ENCODE measurements at places on chromosomes 2 and 18. TPM values are rescaled to one million over a fixed set of nuclear protein-coding genes. Genes with fewer than 3 reads are reported as not detected.

GRCh38 chr18:45806226-45806625, 19.2 kb upstream of the SIGLEC15 start:
- no peak for DNase-seq

DNA sequence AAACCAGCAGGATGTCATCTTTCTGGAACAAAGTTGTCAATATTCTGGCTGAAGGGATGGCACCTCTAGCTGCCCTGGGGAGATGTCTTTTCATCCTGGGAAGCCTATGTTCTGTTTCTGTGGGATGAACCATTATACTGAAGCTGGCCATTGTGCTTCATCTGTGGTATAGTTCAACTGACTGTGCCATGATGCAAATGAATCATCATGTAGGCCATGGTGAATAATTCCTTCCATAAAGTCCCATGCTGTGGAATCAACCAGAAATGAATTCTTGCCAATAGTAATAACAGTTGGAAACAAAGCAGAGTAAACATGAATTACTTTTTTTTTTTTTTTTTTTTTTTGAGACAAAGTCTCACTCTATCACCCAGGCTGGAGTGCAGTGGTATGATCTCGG, 64.1 kb upstream of the CNGA3 start:
- DNase-seq: no peak

GRCh38 chr2:120429586-120430500, 83.9 kb downstream of the INHBB start:
- no peak for DNase-seq

GRCh38 chr2:202847693-202848524, 23.7 kb downstream of the ICA1L start:
- DNase-seq: no peak

- no peak for DNase-seq
Measured at GRCh38 chr2:228056293-228057097, 125.0 kb downstream of the SPHKAP start.

- DNase-seq: no peak
Measured at GRCh38 chr2:120287183-120288015, 34.7 kb downstream of the RALB start.

GRCh38 chr2:37637190-37637860, 34.1 kb downstream of the CDC42EP3 start:
- DNase-seq: no peak

GRCh38 chr2:98458667-98459380, 14.2 kb downstream of the INPP4A start:
- DNase-seq: no peak

- DNase-seq: no peak
Measured at GRCh38 chr18:49342690-49343089, 117.8 kb downstream of the DYM start.

- no peak for DNase-seq
Measured at GRCh38 chr18:13300029-13300428, 81.5 kb downstream of the LDLRAD4 start.

GRCh38 chr2:177599139-177599688, 206.6 kb downstream of the AGPS start:
- no peak for DNase-seq

- DNase-seq: no peak
Measured at GRCh38 chr2:8481463-8482009, 200.3 kb upstream of the ID2 start.

TCF23 gene
- total RNA-seq: not detected

PROKR1 gene
- total RNA-seq: 0.12 TPM

SCN9A gene
- total RNA-seq: 23.7 TPM

RUFY4 gene
- not detected for total RNA-seq

TCF7L1 gene
- total RNA-seq: 57.2 TPM

KCNG2 gene
- total RNA-seq: not detected

RESP18 gene
- total RNA-seq: not detected

LCT gene
- 0.19 TPM for total RNA-seq

TSPYL6 gene
- total RNA-seq: not detected

SH3RF3 gene
- 1.3 TPM for total RNA-seq

PKP4 gene
- 75.3 TPM for total RNA-seq

ALPG gene
- not detected for total RNA-seq

HOXD8 gene
- not detected for total RNA-seq

UGT1A3 gene
- total RNA-seq: not detected

LRRC30 gene
- not detected for total RNA-seq
